Caki2 (cell line): ENCODE measurements at places on chromosomes 6 and 20. TPM values are rescaled to one million over a fixed set of nuclear protein-coding genes. Genes with fewer than 3 reads are reported as not detected.

BFSP1 gene
- 26.7 and 37.0 TPM in 2 replicates for total RNA-seq

MEI4 gene
- not detected in 2 replicates for total RNA-seq

AKAP12 gene
- total RNA-seq = 31.4 and 34.4 TPM in 2 replicates

C20orf202 gene
- total RNA-seq = not detected in 2 replicates

AHI1 gene
- total RNA-seq = 3.3 and 11.7 TPM in 2 replicates

PNPLA1 gene
- not detected in 2 replicates for total RNA-seq

HNF4A gene
- total RNA-seq = not detected in 2 replicates

RNF144B gene
- total RNA-seq = 30.7 and 37.7 TPM in 2 replicates

OR2B6 gene
- total RNA-seq = not detected in 2 replicates

TRIM31 gene
- total RNA-seq = 0.71 and 3.0 TPM in 2 replicates

WDR27 gene
- total RNA-seq = 7.8 and 8.4 TPM in 2 replicates
